Iris pigment epithelial cell (primary cell): ENCODE measurements at places on chromosomes 6 and 20.
A peak's percentile ranks its signal among the peaks of the same experiment; 100 is the strongest.

DNA sequence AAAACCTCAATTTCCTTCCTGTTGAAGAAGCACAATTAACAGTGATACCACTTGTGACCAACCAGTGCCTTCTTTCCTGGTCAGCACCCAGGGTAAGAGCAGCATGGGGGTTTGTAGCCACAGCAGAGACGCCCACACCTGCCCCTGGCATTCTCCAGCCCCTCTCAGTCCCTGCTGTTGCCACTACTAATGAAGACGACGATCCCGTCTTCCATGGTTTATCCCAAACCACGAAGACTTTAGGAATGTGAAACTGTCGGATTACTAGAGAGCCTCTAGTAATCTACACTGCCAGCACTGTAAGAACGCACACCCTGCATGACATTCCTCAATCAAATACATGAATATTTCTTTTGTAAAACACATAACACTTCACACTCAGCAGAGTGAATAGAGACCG lies 60.0 kb downstream of the GINS1 start:
- no peak for DNase-seq

DNA sequence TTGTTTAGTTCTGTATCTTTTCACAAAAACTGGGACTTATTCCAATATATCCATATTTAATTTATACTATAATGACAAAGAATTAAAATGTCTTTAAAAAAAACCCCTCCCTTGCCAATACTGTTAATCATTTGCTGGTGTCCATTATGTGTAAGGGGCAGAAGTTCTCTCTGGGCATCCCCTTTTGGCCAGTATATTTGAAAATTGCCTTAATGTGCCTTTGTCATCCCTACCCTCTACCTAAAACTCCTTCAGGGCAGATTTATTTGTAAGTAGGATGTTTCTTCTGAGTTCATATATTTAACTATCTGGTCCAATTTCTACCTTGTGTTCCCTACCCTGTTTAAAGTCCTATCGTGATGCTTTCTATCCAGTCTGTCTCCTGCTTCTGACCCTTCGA lies 62.9 kb downstream of the ARHGAP18 start:
- DNase-seq: no peak

DNA sequence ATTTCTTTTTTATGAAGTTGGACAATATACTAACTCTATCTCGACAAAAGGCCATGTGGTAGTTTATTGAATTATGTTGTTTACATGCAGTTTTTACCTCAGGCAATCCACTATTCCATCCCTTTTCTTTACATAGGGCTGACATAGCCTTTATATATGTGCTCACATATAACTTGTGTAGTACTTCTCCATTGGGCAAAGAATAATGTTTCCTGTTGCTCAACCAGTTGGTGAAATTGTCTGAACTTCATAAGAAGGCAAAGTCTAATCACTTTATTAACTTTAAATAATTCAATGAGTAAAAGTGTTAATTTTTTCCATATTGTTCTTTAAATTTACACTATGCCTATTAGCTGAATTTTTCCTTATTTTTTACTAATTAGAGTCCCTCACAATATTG lies 1272.1 kb downstream of the EPHA7 start:
- DNase-seq: no peak

DNA sequence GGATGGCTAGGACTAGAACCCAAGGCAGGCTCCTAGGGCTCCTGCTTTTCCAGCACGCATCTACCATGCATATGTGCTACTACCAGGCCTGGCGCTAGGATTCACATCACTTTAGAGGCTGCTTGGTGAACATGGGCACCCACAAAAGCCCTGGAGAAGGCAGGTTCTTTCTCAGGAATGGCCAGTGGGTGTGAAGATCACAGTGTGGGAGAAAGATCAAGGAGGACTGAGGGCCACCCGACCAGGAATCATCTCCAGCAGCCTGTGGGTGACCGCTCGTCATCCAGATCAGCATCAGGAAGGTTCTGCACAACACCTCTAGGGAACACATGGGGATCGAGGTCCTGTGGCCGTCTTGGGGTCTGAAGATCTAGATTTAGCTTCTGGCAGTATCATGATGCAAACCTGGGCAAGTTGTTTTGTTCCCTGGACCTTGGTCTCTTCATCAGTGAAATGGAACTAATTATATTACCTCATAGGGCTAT lies 27.3 kb downstream of the SRSF3 start:
- DNase-seq: no peak

- DNase-seq: no peak
Measured at GRCh38 chr6:45808042-45808645, 207.5 kb downstream of the CLIC5 start.

DNA sequence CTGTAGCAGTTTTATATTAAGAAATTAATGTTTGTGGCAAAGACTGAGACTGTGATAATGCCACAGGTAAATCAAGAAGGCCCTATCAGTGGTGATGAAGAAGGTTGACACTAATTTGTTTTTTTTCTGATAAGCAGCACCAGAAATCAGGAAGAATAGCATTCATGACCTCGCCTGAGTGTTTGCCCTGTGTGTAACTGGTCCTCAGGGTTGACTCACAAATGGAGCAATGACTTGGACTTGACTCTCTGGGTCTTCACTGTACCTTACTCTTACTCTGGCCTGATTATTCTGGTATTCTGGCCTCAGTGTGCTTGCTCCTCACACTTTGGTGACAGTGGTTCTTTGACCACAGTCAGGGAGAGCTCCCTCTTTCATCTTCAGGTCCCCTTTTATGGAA lies 243.9 kb downstream of the HAO1 start:
- DNase-seq: peak; percentile 17

GRCh38 chr6:132936646-132937045 lies 122.3 kb downstream of the RPS12 start:
- no peak for DNase-seq

DNA sequence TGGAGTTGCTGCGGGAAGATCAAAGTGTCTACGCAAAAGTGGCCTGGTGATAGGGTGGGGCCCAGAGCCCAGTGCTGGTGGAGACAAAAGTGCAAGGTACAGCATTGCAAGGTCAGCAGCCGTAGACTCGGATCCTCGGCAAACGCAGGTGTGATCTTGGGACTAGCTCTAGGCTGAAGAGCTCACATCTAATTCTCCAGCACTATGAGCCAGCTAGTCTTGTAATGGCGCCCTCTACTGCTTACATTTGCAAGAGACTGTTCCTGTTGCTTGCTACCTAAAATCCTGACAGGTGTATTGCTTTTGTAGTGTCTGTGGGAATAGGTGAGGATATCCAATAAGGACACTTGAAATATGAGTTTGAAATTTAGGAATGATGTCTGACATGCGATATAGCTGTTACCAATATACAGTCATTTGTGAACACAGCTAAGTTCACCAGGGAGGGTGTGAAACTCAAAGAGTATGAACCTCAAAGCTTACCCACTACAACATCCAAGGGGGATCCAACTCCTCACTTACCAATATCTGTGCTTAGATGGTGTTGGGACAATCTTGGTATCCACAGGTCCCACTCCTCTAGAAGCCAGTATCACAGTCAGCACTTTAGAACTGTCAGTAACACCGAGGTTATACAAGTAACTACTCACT lies 58.4 kb downstream of the PDE7B start:
- DNase-seq: peak; percentile 69

GRCh38 chr6:40720375-40720748 lies 133.2 kb upstream of the LRFN2 start:
- no peak for DNase-seq

DNA sequence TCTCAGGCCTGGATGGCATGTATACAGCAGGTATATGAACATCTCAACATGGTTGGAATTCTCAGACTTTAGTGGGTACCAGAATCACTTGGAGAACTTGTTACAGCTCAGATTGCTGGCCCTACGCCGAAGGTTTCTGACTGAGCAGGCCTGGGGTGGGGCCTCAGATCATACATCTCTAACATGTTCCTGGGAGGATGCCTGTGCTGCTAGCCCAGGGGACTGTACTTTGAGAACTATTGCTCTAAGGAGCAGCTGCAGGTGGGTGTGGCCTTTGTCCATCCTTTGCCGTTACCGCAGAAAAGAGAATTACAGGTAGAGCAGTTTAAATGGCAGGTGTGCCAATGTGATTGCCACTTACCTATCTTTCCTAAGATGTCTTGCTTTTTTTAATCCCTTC lies 310.5 kb upstream of the JAG1 start:
- no peak for DNase-seq

DNA sequence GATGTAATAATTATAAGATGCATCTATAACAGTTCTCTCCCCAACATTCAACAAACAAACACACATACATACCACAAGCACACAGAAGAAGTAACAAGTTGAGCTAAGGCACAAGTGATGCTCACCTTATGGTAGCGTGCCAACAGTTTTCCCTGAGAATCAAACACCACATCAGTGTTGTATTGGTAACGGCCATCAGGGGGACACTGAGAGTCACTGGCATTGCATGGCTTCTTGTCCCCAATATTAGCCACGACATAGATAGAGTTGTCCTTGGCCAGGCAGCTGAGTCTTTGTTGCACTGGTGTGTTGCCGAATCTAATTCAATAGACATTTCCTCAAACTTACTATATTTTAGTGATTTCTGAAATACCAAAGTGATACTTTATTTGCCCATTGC lies 14.8 kb upstream of the VNN1 start:
- DNase-seq: no peak

DNA sequence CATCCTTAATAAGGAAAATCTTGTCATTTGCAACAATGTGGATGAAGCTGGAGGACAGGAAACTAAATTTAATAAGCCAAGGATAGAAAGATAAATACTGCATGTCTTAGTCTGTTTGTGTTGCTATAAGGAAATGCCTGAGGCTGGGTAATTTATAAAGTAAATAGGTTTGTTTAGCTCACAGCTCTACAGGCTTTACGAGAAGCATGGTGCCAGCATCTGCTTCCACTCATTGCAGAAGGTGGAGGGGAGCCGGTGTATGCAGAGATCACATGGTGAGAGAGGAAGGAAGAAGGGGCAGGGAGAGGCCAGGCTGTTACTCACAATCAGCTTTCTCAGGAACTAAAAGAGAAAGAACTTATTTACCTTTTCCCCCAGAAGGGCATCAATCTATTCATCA lies 118.9 kb upstream of the SMLR1 start:
- peak; percentile 30 for DNase-seq

DNA sequence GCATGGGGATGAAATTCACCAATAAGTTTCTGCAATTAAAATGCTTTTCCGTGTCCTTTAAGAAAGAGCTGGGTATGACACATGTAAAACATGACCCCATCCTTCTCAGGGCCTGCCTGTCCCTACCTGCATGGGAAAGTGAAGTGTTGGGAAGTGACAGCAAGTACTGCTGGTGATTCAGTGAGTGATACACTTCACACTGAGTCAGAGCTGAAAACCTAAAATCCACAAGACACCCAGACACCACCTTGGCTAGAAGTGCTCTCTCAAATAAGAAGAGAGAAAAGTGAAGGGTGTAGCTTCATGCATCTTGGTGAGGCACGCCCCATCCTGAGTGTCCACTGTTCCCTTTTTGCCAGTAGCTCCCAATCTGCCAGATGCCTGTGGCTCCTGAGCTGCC lies 3.3 kb downstream of the RAB22A start:
- DNase-seq: peak; percentile 3

GRCh38 chr6:69827276-69827893 lies 30.6 kb upstream of the LMBRD1 start:
- DNase-seq: peak; percentile 64

GRCh38 chr6:128494440-128494839 lies 26.0 kb downstream of the PTPRK start:
- DNase-seq: no peak

DNA sequence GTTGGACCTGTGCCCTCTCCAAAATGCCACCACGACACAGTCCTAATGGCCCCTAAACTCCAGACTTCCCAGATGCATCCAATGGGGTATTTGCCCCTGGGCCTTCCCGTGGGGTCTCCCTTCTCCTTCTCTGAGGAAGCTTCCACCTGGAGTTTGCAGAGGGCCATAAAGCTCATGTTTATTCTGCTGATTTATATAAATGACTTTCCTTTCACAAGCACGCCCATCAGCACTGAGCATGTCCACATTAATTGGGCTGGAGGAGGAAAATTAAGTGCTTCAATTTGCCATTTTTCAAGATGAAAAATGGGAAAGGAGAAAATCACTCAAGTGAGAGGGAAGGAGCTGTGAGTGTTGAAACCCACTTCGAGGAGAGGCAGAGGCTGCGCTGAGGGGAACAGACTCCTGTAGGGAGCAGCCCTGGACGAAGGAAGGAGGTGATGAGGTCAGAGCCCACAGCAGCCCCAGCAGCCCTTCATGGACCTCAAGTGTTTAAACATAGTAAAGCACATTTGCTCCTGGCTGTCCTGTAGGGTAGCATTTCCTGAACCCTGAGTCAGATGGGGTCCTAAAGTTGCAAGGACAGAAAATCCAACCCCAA lies 434.9 kb upstream of the SULF2 start:
- no peak for DNase-seq

DNA sequence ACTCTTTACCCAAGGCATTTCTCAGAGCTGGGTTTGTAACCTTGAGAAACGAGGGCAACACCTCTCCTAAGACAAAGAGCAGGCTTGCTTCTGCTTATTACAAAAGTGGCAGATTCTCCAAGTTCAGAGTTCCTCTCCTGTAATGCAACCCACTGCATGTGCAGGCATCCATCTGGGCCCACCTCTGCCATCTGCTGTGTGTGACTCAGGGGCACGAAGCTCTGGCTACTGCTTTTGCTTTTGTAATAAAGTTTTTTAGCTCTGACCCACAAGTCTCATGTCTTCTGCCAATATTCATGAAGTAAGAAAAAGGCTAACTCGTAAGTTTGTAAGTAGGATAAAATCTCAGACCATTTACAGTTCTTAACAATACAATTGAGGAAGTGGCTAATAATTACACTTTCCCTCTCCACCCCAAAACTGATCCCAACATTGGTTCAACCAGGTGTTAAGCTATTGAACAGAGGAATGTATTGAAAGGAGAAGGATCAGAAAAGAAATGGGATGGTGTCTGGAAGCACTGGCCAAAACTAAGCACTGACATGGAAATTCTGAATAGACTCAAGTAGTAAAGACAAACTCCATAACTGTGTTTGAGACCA lies 51.7 kb upstream of the SMLR1 start:
- DNase-seq: no peak

DNA sequence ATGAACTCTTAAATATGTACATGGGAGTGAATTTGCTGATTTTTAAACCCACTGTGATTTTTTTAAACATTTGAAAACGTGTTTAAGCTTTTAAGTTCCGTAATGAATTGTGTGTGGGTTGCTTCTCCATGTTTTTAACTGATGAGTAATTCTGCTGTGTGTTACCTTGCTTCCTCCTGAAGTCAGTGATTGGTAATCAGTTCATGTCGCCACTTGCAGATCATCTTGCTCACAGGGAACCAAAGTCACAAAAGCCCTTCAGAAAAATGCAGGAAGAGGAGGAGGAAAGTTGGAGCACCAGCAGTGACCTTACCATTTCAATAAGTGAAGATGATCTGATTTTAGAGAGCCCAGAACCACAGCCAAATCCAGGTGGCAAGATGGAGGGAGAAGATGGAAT lies 36.7 kb downstream of the KIZ start:
- DNase-seq: no peak

GRCh38 chr6:40645043-40645442 lies 57.9 kb upstream of the LRFN2 start:
- no peak for DNase-seq

GRCh38 chr6:149860834-149861602 lies 3.1 kb downstream of the LRP11 start:
- peak; percentile 79 for DNase-seq

DNA sequence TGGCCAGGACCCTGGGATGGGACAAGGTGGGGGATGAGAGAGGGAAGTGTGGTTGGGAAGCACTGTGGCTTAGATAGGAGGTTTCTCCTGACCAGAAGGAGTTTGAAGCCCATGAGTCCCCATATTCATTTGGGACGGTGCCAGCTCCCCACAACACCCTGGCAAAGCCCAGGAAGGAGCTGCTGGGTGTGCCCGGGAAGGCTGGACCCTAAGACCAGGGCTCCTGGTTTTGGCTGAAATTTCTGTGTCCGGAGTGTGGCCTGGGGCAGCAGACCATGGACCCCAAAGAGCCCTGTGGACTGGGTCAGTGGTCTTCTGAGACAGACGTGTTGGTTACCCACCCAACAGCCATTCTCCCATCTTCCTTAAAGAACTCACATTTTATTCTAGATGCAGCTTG lies 15.2 kb downstream of the MAPK13 start:
- DNase-seq: no peak
